Inflammatory macrophage treated with lipopolysaccharide for 4 hours (primary cell): ENCODE measurements at places on chromosomes 11 and 22.
A peak's percentile ranks its signal among the peaks of the same experiment; 100 is the strongest.

GRCh38 chr11:87324817-87325489 lies 287.2 kb downstream of the TMEM135 start:
- peak; percentile 8 for DNase-seq

- DNase-seq = no peak
Measured at GRCh38 chr11:86052693-86053641, 15.9 kb downstream of the PICALM start.

GRCh38 chr11:118841469-118842242 lies 42.0 kb upstream of the CXCR5 start:
- peak; percentile 95 for DNase-seq

GRCh38 chr11:110089617-110090282 lies 3.4 kb upstream of the ZC3H12C start:
- peak; percentile 60 for DNase-seq

DNA sequence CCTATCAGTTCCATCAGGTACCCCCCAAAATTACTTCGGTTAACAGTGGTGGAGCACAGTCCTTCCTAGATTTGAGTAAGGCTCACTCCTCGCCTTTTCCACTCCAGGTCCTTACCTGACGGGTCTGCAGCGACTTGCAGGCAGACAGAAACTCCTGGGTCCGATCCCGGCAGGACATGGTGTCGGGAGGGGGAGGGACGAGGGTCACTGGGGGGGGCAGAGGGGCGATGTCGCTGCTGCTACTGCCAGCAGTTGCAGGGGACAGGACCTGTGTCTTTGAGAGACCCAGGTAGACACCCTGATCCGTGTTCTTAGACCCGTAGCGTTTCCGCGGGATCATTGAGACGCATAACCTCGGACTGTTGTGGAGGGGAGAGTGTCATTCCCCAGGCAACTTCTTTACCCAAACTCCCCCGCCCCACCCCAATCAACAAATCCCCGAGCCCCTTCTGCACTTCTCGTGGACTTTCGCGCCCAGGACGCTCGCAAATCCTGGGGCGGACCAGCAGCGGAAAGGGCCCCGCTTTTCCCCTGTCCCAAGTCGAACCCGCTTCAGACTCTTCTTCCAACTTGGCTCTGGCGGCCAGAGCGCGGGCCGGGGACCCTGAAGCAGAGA lies 839 bp downstream of the STX5 start:
- DNase-seq = no peak

DNA sequence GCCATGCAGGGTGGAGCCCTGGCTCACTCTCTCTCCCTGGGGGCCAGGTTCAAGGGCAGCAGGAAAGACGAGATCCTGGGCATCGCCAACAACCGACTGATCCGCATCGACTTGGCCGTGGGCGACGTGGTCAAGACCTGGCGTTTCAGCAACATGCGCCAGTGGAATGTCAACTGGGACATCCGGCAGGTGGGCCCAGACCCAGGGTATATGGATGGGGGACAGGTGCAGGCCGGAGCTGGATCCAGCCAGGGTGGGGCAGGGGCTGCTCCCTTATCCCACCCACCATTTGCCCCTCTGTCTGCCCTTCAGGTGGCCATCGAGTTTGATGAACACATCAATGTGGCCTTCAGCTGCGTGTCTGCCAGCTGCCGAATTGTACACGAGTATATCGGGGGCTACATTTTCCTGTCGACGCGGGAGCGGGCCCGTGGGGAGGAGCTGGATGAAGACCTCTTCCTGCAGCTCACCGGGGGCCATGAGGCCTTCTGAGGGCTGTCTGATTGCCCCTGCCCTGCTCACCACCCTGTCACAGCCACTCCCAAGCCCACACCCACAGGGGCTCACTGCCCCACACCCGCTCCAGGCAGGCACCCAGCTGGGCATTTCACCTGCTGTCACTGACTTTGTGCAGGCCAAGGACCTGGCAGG lies 2.9 kb downstream of the TRPT1 start:
- DNase-seq = no peak

DNA sequence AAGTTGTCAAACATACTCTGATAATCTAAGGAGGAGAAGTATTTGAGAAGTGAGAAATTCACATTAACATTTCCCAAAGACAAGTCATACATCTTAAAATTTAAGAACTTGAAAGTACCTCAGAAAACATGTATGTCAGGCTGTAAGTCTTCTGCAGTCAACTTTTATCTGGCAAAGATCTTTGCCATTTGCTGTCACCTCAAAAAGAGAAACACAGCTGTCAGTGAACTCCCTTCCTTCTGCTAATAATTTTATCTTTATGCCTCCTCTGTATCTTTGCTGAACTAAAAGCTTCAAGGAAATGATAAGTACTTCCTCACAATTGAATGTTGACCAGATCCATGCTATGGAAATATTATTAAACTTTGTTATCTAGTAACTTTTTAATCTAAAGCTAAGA lies 18.7 kb downstream of the TTC17 start:
- no peak for DNase-seq
